ENCODE measurements at places on chromosomes 12 and 14.

GRCh38 chr12:110932046-110932445 is 11.7 kb upstream of the MYL2 start:
- H3K27ac ChIP-seq, result no peak overlapping the region
- H3K36me3 ChIP-seq, result no peaks in the 10 kb centered on the region
- DNase-seq, result no peak
- no peak overlapping the region for H3K4me3 ChIP-seq
- H3K27me3 ChIP-seq, result peaks cover 3% of the 10 kb centered on the region

GRCh38 chr12:22656376-22656775 is 31.4 kb downstream of the ETNK1 start:
- DNase-seq, result no peak

GRCh38 chr12:113804961-113805600 is 161.0 kb downstream of the RBM19 start:
- no peaks in the 10 kb centered on the region for H3K27me3 ChIP-seq
- H3K36me3 ChIP-seq, result peaks cover 6% of the 10 kb centered on the region
- no peak overlapping the region for H3K27ac ChIP-seq
- no peak overlapping the region for H3K4me3 ChIP-seq

- peaks cover 59% of the 10 kb centered on the region for H3K36me3 ChIP-seq
- DNase-seq, result no peak
- H3K4me1 ChIP-seq, result peaks cover 8% of the 10 kb centered on the region
- no peak overlapping the region for H3K4me3 ChIP-seq
These were observed 26.1 kb upstream of the GPR68 start for GRCh38 chr14:91270619-91271018.

DNA sequence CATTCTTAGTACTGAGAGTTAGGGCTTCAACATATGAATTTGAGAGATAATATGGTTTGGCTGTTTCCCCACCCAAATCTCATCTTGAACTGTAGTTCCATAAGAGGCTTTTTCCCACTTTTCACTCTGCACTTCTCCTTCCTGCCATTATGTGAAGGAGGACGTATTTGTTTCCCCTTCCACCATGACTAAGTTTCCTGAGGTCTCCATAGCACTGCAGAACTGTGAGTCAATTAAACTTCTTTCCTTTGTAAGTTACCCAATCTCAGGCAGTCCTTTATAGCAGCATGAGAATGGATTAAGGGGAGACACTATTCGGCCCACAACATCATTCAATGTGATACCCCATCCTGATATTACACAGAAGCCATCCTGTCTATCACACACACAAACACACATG is 36.8 kb upstream of the ALG10B start:
- no peaks in the 10 kb centered on the region for H3K36me3 ChIP-seq
- no peaks in the 10 kb centered on the region for H3K27me3 ChIP-seq
- no peaks in the 10 kb centered on the region for H3K4me1 ChIP-seq
- DNase-seq, result no peak

Data from activated T-helper 2 cell treated with anti-CD3 and anti-CD28 coated beads, Interferon-gamma antibody, Interleukin-2, Interleukin-4, amounts not matched to agents 10 μg/mL and 5 μg/mL and 100 μg/mL, durations not matched to agents 14 hours and 24 hours and 36 hours (primary cell).